ENCODE measurements at places on chromosomes 13 and 19.

- H3K36me3 ChIP-seq = no peaks in the 10 kb centered on the region
- no peaks in the 10 kb centered on the region for H3K27me3 ChIP-seq
- no peak overlapping the region for H3K27ac ChIP-seq
- H3K4me1 ChIP-seq = no peaks in the 10 kb centered on the region
- H3K4me3 ChIP-seq = no peak overlapping the region
- DNase-seq = no peak
Measured at GRCh38 chr13:73198991-73199411, 140.2 kb downstream of the KLF5 start.

- H3K27me3 ChIP-seq = no peaks in the 10 kb centered on the region
- peaks cover 8% of the 10 kb centered on the region for H3K36me3 ChIP-seq
- H3K4me1 ChIP-seq = peaks cover 32% of the 10 kb centered on the region
Measured at GRCh38 chr19:49677901-49678674, 1.0 kb downstream of the PRMT1 start.

DNA sequence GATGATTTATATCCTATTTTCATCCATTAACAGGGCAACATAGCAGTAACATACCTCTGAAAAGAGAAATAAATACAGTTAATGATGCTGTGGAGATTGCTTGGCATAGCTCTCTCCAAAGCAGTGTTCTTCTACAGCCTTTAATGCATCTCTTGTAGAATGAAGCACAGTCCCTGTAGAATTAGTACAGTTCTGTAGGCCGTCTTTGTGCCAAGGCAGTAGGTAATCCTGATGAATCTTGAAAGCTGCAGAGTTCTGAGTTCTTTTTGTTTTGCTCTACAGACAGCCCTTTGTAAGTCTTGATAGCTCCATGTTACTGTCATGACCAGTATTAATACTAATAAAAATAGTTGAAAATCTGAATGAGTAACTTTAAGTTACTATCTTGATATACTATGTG lies 184.2 kb downstream of the MAB21L1 start:
- no peak overlapping the region for H3K27ac ChIP-seq
- no peaks in the 10 kb centered on the region for H3K27me3 ChIP-seq

GRCh38 chr19:6728346-6728745 lies 7.9 kb upstream of the C3 start:
- H3K4me3 ChIP-seq = no peak overlapping the region
- DNase-seq = no peak
- H3K27ac ChIP-seq = no peak overlapping the region
- H3K36me3 ChIP-seq = no peaks in the 10 kb centered on the region

DNA sequence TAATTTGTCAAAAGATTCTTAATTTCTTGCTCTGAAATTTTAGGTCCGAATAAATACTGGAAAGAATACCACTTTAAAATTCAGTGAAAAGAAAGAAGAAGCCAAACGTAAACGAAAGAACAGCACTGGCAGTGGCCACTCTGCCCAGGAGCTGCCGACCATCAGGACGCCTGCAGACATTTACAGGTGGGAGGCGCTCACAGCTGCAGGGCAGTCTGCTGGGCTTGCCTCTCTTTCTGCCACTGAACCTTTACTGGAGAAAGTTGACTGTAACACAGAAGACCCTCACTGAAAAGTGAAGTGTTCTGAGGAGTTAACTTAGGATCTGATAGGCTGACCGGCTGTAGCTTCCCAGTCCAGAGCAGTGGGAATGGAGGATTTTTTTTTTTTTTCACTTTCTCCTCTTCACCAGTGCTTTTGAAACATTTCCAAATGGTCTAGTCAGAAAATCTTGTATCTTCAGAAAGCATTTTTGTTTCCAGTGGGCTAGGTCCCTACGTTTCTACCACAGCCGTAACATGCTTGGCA lies 69.1 kb downstream of the URI1 start:
- no peak overlapping the region for H3K27ac ChIP-seq
- peaks cover 6% of the 10 kb centered on the region for H3K4me1 ChIP-seq

DNA sequence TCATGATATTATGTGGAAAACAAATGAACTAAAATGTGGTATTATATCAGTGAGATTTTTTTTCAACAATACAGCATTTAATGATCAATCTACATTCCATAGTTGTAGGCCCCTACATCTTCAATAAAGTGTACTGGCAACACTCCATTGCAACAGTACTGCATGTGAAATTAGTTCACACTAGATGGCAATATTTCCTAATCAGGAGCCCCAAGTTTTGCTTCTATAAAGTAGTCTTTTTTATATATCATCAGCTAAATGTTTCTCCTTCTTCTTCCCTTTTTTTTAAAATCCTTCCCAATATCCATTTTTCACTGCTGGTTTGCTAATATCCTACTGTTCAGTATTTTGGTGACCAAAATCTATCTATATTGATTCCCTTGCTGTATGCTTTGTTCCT lies 528.3 kb upstream of the ATXN8OS start:
- H3K4me3 ChIP-seq = no peak overlapping the region
- no peaks in the 10 kb centered on the region for H3K4me1 ChIP-seq

- no peak overlapping the region for H3K4me3 ChIP-seq
- no peak for DNase-seq
- no peaks in the 10 kb centered on the region for H3K27me3 ChIP-seq
- H3K36me3 ChIP-seq = no peaks in the 10 kb centered on the region
- H3K27ac ChIP-seq = no peak overlapping the region
- H3K4me1 ChIP-seq = no peaks in the 10 kb centered on the region
Measured at GRCh38 chr19:29379257-29380021, 146.4 kb upstream of the VSTM2B start.

DNA sequence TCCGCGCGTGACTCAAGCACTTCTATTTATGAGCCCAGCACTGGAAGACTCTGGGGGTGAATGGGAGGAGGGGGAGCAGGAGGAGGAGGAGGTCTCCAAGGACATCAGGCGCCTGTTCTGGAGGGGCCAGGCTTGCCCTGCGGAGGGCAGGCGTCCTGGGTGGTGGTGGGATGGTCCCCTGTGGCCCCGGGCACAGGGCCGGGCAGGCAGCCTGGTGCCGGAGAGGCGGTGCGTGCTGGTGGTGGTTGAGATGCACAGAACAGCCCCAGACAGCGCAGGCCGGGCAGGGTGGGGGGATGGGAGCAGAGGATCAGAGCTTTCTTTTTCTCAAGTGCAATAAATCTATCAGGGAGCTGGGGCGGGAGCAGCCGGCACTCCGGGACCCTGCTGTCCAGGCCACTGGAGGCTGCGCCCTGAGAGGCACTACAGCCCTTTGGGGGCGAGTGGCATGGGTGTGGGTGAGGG lies 14.0 kb downstream of the NKPD1 start:
- no peak for DNase-seq
- H3K27ac ChIP-seq = no peak overlapping the region
- no peak overlapping the region for H3K4me3 ChIP-seq
- H3K4me1 ChIP-seq = no peaks in the 10 kb centered on the region
- no peaks in the 10 kb centered on the region for H3K27me3 ChIP-seq

GRCh38 chr13:59487883-59488282 lies 675.8 kb downstream of the DIAPH3 start:
- no peaks in the 10 kb centered on the region for H3K4me1 ChIP-seq
- H3K27me3 ChIP-seq = no peaks in the 10 kb centered on the region
- no peak overlapping the region for H3K4me3 ChIP-seq
- no peaks in the 10 kb centered on the region for H3K36me3 ChIP-seq
- no peak for DNase-seq

- no peak overlapping the region for H3K27ac ChIP-seq
- no peak overlapping the region for H3K4me3 ChIP-seq
- H3K4me1 ChIP-seq = no peaks in the 10 kb centered on the region
- DNase-seq = no peak
Measured at GRCh38 chr19:28264556-28264955, 948.4 kb downstream of the UQCRFS1 start.

GRCh38 chr13:93689333-93689732 lies 462.7 kb downstream of the GPC6 start:
- no peak overlapping the region for H3K27ac ChIP-seq
- H3K4me3 ChIP-seq = no peak overlapping the region

DNA sequence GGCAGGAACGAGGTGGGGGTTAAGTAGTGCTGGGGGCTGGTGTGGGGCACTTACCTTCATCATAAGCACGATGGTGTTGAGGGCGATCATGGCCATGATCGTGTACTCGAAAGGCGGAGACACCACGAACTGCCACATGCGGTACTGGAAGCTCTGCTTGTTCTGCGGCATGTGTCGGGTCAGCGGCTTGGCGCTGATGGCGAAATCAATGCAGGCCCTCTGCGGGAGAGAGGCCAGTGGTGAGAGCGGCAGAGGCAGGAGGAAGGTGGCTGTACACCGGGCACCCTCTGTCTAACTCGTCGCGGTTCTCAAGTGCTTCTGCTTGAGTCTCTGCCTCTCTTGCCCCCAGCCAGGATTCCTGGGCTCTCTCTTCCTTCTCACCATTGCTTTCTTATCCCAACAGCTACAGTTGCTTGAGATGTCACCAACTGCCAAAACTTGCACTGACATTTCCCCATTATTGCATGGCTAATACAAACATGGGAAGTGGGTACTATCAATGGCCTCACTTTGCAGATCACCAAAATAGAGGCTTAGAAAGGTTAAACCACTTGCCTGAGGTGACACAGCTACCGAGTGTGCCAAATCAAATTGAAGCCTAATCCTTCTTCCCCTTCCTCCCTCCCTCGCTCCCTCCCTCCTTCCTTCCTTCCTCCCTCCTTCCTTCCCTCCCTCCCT lies 105.0 kb downstream of the IER2 start:
- H3K36me3 ChIP-seq = no peaks in the 10 kb centered on the region
- no peak overlapping the region for H3K4me3 ChIP-seq
- peaks cover 5% of the 10 kb centered on the region for H3K27me3 ChIP-seq
- no peak for DNase-seq
- H3K4me1 ChIP-seq = no peaks in the 10 kb centered on the region

DNA sequence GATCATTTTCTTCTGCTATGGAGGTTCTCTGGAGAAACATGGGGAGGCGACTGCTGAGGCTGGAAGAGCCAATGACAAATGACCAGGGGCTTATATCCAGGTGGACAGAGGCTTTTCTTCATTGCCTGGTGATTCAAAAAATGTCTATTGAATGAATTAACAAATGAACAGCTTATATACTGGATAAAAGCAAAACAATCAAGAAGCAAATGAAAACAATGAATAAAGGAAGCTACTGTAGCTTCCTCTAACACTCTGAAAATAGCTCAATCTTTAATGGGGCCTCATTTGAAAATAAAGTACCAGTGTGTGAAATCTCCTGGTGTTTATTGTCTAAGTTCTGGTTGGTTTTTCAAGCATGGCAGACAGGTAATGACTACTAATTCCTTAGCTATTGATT lies 167.5 kb upstream of the TMTC4 start:
- DNase-seq = no peak
- H3K27ac ChIP-seq = no peak overlapping the region
- no peaks in the 10 kb centered on the region for H3K4me1 ChIP-seq
- no peaks in the 10 kb centered on the region for H3K27me3 ChIP-seq
- no peaks in the 10 kb centered on the region for H3K36me3 ChIP-seq

Data from CD8-positive, alpha-beta memory T cell (primary cell).